Stimulated activated CD8-positive, alpha-beta memory T cell treated with anti-CD3 and anti-CD28 coated beads, Interleukin-15, amount 100 ng/mL, for 1 hour (primary cell): ENCODE measurements at places on chromosomes 5 and 9.

GRCh38 chr9:2824564-2824963 is 19.3 kb downstream of the PUM3 start:
- DNase-seq: no peak

DNA sequence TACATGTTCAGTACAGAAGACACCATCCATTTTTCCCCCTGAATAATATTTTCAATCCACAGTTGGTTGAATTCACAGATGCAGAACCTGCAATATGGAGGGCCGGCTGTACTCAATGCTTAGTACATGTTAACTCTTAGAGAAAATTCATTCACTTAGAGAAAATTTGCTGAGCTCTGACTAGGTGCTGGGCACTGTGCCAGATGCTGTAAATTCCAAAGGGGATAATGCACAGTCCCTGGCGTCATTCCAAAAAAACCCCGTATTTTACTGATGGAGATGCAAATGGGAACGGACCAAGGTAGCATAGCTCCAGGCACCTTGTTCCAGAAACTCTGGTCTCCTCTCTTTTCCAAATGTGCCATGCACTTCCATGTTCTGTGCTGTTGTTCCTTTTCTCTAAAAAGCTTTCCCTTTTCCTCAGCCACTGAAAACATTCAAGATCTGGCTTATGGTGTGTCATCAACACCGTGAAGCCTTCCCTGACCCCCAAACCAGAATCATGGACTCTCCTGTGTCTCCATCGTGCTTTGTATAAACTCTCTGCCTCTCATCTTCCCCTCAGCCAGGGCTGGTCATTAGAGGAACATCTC is 55.7 kb upstream of the COL15A1 start:
- DNase-seq: no peak

DNA sequence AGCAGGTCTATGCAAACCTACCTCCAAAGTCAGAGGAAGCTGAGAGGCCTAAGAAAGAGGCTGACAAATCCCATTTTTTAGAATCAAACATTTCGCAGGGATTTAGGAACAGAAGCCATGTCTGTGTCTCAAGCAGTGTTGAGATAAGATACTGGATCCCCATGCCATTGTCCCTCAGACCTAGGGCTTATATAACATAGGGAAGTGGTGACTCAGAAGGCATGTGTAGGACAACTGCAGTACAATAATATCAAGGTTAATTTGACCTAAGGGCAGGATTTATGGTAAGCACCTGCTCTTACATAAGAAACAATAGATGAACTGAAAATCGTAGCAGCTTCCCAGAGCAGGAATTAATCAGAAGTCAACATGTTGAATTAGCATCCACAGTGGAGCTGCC is 459.4 kb downstream of the ANXA1 start:
- no peak for DNase-seq

DNA sequence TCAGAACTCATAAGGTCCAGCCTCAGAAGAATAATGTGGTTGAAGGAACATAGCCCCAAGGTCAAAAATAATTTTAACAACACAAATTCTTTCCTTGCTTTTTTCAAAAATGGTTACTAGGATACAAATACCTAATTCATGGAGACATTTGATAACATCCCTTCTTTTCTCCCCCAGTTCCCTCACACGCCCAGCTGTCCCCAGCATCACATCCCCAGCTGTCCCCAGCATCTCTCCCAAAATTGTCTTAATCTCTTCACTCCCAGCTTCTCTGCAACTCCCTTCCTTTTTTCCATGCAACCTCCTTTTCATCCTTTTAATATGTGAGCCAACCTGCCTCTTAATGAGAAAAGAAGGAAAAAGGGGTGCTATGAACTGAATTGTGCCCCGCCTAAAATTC is 77.8 kb downstream of the FSTL4 start:
- no peak for DNase-seq

DNA sequence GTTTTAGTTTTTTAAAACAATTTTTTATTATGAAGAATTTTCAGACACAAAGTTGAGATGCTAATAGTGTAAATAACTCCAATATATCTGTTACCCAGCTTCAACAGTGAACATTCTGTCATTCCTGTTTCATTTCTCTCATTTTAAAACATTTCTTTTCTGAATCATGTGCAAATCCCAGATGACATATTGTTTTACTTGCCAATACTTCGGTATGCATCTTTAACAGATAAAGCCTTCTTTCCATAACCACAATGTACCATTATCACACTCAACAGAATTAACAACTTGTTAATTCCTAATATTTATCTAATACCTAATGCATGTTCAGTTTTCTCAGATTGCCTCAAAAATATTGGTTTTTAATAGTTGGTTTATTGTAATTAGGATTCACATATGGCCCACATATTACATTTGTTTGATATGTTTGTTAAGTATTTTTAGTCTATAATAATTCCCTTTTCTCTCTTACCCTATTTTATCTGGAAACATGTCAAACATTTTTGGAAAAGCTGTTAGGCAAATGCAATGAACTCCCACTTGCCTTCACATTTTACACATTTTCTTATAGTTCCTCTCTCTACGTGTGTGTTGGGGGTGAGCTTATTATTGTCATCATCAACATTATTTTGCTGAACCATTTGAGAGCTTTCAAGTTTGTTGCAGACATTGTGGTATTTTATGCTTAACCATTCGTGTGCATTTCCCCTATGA is 58.7 kb upstream of the ANKRD55 start:
- no peak for DNase-seq

DNA sequence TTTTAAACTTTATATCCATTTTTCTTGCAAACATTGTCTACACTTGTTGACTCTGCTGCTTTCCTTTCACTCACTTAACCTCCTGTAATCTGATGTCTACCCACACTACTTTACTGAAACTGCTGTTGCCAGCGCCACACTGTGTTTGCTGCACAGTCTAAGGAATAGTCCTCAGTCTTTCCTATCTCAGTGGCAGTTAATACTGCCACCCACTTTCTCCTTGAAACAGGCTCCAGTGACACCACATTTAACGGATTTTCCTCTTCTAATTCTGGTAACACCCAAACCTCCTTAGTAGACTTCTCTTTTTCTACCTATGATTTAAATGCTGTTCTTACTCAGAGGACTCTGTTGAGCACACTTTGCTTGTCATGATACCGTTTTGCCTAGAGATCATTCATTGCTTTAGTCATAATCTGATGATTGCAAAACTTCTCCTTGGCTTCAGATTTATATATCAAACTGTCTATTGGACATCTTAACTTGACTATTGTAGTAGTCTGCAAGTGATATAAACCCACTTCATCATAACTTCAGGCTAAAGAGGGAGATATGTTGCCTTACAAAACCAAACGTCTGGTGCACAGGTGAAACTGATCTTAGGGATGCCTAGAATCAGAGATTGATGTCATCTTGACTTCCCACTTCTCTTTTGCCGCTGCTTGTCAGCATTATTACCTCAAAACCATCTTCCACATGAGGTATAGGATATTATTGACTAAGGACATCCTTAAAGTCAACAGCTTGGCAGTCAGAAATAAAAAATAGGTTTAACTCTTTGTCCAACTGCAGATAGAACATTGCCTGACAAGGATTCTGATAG is 94.1 kb downstream of the CDC42SE2 start:
- DNase-seq: no peak

- no peak for DNase-seq
Measured at GRCh38 chr5:79173626-79174025, 62.0 kb downstream of the BHMT start.

- DNase-seq: no peak
Measured at GRCh38 chr5:103847060-103847459, 284.5 kb upstream of the NUDT12 start.

GRCh38 chr9:85858056-85858750 is 82.7 kb upstream of the NAA35 start:
- DNase-seq: no peak

GRCh38 chr9:128073253-128073886 is 5.3 kb downstream of the SLC25A25 start:
- no peak for DNase-seq

DNA sequence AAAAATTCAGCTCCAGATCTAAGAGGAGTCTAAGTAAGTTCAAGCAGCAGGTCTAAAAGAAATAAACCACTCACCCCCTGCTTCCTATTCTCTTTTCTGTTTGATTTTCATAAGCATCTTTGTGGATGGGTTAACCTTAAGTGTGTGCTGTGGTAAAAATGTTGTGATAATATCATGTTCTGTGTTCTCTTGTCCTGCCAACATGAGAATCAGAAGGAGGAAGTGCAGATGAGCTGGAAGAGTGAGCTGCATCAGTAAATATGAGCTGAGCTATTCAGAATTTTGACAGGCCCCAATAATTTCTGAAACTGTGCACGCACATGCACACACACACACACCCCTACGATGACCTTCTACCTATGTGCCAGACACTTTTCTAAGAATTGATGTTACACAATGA is 186.5 kb upstream of the ANKRD55 start:
- DNase-seq: no peak
